ENCODE measurements at places on chromosomes 1 and 21.

DNA sequence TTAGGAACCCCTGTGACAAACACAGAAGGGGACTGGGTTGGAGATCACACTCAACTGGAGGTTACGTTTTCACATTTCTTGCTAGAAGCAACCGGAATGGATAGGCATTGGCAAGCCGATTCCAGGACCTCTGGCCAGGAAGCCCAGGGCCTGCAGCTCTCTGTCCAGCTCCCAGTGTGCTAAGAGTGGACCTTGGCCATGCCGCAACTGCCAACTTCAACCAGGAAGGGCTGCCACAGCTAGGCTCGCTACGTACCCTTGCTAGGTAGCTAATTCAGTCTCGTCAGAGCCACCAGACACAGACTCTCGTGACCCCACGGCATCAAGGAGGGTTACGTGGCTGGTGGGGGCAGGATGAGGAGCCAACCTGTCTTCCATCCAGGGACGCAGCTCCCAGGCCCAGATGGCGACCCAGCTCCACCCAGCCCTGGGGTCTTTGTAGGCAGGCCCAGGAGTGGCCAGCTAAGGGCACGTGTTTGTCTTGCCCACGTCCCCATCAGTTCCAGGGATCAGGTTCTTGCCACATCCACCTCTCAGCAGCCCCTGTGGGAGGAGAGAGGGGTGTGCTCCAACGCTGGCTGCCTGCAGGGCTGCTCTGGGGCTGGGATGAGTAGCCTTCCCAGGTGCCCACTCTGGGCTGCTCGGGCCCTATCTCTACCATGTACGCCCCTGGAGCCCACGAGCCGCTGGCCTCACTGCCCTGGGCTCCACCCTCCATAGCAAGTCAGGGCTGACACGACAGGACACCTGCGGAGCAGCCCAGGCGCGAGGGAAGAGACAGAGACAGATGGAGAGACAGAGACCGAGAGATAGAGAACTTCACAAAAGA lies 39.2 kb downstream of the UBE2G2 start:
- DNase-seq, result no peak

DNA sequence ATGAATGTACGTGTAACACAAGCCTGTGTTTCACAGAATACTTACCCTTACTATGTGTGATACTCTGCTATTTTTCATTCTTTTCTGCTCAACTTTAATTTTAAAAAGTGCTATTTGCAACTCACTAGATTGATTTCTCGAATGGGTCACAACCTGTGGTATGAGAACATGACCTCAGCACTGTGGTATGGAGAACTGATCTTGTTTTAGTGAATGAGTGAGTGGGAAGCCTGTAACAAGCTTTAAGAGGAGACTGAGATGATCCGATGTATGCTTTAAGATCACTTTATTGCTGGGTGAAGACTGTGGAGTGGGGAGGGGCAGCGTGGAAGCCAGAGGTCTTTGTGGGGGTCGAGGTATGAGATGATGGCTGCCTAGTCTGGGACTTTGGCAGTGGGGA lies 21.6 kb downstream of the MECR start:
- no peak for DNase-seq

DNA sequence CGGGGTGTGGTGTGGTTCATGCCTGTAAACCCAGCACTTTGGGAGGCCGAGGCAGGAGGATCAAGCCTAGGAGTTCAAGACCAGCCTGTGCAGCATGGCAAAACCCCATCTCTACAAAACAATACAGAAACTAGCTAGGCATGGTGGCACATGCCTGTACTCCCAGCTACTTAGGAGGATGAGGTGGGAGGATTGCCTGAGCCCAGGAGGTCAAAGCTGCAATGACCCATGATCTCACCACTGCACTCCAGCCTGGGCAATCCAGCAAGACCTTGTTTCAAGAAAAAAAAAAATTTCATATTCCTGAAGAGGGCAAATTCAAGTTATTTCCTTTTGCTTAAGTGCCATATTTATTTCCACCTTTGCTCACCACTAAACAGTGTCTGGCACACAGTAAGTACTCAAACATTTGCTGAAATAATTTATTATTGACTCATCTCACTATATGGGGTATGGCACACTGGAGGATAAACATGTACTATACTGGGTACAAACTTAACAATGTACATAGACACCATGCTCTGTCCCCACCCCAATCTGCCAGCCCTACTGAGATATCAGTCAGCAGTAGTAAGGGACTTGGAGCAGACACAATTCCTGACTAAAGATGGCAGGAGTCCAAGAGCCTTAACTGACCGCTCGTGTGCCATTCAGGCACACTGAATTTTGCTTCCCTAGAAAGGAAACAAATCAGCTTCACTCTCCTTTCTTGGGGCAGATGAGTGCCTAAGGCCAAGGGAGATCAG lies 15.5 kb downstream of the MEAF6 start:
- no peak for DNase-seq

- DNase-seq, result no peak
Measured at GRCh38 chr1:100597061-100597741, 59.3 kb downstream of the GPR88 start.

- DNase-seq, result no peak
Measured at GRCh38 chr1:222620566-222620965, 2.7 kb downstream of the MIA3 start.

- DNase-seq, result no peak
Measured at GRCh38 chr21:15071009-15071408, 6.2 kb upstream of the NRIP1 start.

- no peak for DNase-seq
Measured at GRCh38 chr1:243837907-243838535, 12.0 kb downstream of the AKT3 start.

- no peak for DNase-seq
Measured at GRCh38 chr1:205344066-205344928, 12.4 kb downstream of the KLHDC8A start.

DNA sequence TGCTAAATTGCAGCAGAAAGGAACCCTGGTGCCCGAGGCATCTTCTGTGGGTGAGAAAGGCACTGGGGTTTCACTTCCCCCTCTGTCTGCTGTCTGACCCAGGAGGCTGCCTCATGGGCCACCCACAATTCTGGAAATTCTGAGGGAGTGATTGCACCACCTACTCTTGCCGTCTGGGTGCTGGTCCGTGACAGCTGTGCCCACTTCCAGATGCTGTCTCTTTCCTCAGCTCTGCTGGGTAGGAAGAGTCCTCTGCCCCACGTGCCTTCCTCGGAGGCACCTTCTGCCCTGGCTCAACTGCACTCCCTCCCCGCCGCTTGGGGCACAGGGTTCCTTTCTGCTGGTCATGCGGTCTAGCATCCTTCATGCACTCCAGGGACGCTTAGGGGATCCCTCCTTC lies 96.3 kb downstream of the ARHGEF10L start:
- peak; percentile 73 for DNase-seq

GRCh38 chr1:61092642-61093041 lies 10.3 kb downstream of the NFIA start:
- DNase-seq, result no peak

DNA sequence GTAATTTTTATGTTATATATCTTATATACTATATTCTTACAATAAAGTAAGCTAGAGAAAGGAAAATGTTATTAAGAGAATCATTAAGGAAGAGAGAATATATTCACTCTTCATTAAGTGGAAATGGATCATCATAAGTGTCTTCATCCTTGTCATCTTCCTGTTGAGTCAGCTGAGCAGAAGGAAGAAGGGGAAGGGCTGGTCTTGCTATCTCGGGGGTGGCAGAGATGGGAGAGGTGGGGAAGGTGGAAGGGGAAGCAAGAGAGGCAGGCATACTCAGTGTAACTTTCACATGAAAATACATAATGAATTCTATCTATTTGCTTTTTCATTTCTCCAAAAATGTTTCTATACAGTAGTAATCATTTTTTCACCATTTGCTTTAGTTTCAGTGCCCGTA lies 5.1 kb downstream of the DNASE2B start:
- no peak for DNase-seq

GRCh38 chr1:1171161-1171545 lies 2.5 kb upstream of the TTLL10 start:
- no peak for DNase-seq

- no peak for DNase-seq
Measured at GRCh38 chr1:69728206-69728605, 160.5 kb downstream of the LRRC7 start.

DNA sequence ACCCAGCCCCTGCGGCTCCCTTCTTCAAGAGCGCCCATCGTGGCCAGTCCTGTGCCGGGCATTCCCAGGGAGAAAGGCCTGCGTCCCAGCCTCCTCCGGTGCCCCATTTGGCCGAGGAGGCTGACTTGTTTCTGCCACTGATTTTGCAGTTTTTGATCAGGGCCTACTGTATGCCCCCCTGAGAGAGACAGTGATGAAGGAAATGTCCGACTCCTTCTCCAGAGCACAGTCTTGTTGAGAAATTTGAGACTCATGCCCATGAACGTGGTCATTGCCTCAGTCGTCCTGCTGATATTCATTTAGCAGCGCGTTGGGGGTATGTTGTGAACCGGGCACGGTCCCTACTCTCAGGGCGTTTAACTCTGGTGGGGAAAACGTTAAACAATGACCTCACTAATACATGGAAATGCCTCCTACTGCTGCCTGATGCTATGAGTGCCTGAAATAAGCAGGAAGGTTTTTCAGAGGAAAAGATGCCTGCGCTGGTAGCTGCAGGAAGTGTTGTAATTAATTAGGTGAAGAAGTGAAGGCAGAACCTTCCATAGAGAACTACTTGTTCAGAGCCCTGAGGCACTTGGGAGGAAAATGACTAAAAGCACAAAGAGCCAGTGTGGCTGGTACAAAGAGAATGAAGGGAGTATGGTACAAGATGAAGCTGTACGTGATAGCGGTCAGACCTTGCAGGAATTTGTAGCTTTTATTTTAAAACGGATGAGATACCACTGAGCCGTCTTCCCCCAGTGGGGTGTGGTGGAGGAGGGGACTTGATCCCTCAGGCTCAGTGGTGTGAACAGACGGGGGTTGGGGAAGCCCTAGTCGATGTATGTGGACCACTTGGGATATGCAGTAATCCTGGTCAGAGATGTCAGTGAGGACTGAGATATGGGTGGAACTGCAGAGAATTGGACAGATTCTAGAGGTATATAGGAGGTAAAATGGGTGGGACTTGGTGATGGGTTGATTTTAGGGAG lies 730 bp downstream of the ZCCHC17 start:
- DNase-seq, result no peak

DNA sequence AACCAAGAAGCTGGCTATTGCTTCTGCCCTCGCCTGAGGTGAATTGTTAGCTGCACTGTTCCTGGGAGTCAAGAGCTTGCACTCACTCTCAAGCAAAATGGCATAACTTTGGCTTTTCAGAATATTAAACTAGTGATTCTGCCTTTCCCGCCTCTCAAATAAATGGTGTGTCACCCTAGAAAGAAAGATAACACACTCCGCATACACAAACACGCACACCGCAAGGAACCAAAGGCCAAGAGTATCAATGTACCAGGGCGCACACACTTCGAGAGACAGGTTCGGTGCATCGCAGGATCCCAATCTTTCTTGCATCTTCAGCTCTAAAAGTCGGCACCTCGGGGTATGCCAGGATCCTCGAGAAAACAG lies 470 bp upstream of the RTCA start:
- no peak for DNase-seq

DNA sequence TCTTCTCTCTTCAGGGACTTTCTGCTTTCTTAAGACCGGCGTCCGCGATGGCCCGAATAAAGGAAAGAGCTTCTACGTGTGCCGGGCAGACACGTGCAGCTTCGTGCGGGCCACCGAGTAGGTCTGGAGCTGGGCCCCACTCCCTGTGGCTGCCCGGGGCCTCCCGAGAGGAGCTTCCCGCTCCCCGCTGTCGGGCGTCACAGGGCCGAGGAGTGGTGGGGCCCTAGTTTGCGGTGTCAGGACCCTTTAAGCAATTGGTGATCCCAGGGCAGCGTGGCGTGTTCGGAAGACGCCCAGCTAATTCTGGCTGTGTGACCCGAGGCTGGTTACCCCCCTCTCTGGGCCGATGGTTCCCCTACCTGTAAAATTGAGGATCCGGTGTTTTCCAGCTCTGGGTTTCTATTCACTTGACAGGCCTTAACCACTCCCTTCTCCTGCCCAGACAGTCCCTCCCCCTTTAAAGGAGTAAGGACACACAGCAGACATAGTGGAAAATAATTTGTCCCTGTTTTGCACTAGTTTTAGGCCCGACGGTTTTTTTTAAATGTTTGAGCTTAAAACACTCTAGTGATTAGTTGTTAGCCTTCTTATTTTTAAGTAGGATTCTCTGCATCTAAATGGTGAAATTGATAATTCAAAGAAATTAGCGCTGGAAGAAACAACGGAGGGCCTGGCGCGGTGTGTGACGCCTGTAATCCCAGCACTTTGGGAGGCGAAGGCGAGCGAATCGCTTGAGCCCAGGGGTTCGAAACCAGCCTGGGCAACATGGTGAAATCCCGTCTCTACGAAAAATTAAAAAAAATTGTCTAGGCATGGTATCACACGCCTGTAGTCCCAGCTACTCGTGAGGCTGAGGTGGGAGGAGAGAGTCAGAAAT lies 553 bp downstream of the TTF2 start:
- no peak for DNase-seq

GRCh38 chr1:103250441-103250861 lies 142.1 kb upstream of the COL11A1 start:
- no peak for DNase-seq
